ENCODE measurements at places on chromosomes 7 and 10. TPM values are rescaled to one million over a fixed set of nuclear protein-coding genes. Genes with fewer than 3 reads are reported as not detected.

GRCh38 chr10:44030132-44030531 is 354.8 kb downstream of the CXCL12 start:
- no peak overlapping the region for H3K4me3 ChIP-seq
- no peaks in the 10 kb centered on the region for H3K4me1 ChIP-seq
- H3K36me3 ChIP-seq: no peaks in the 10 kb centered on the region
- no peak overlapping the region for H3K27ac ChIP-seq

- H3K27me3 ChIP-seq: no peaks in the 10 kb centered on the region
- DNase-seq: no peak
- H3K36me3 ChIP-seq: no peaks in the 10 kb centered on the region
- no peak overlapping the region for H3K27ac ChIP-seq
Observed at GRCh38 chr7:26681819-26682418, 182.5 kb downstream of the SKAP2 start.

The TOMM7 gene
- total RNA-seq: 414 TPM

- DNase-seq: no peak
- no peaks in the 10 kb centered on the region for H3K27me3 ChIP-seq
- H3K27ac ChIP-seq: no peak overlapping the region
- H3K4me1 ChIP-seq: no peaks in the 10 kb centered on the region
- no peaks in the 10 kb centered on the region for H3K36me3 ChIP-seq
Observed at GRCh38 chr10:124087672-124088634, 5.4 kb downstream of the CHST15 start.

DNA sequence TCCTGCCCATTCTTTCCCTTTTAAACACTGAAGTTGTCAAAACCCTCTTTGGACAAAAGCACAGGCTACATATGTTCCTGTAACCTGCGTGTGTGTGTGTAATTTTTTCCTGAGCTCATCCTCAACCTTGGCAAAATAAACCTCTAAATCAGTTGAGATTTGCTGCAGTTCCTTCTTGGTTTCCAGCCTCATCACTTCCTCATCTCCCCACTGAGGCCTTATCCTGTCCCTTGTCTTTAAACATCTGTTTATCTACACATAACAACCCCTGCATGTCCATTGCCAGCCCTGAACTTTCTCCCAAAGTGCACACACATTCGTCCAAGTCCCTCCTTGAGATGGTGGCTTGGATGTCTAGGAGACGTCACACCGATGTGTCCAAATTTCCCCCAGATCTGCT is 35.5 kb downstream of the LYZL2 start:
- no peaks in the 10 kb centered on the region for H3K36me3 ChIP-seq
- no peak for DNase-seq
- H3K27me3 ChIP-seq: peaks cover 5% of the 10 kb centered on the region
- no peaks in the 10 kb centered on the region for H3K4me1 ChIP-seq
- H3K27ac ChIP-seq: no peak overlapping the region
- H3K4me3 ChIP-seq: no peak overlapping the region

DNA sequence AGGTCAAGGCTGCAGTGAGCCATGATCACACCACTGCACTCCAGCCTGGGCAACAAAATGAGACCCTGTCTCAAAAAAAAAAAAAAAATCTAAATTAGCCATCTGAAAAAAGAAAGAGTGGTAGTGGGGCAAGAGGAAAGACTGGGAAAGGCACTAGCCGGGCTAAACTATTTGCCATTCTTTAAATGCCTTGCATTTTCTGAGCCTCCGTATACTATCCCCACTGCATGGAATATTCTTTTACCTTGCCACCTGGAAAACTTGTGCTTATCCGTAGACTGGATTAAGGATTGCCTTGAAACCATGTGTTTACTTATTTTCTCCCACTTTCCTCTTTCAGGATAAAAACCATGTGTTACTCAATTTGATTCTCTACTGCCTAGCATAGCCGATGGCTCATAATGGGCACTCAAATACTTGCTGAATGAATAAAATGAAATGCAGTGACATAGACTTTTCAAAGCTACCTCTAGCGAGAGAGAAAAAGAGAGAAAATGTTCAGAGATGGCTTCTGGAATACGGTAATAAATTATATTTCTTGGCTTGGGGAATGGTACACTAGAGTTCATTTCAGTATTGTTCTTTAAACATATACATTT is 30.6 kb downstream of the HYCC1 start:
- no peaks in the 10 kb centered on the region for H3K4me1 ChIP-seq
- peaks cover 8% of the 10 kb centered on the region for H3K36me3 ChIP-seq
- no peak for DNase-seq
- no peak overlapping the region for H3K4me3 ChIP-seq

Measured in CD4-positive, CD25-positive, alpha-beta regulatory T cell (primary cell).